Stimulated activated CD4-positive, alpha-beta T cell treated with anti-CD3 and anti-CD28 coated beads, TNF-alpha, amount 100 ng/mL, for 24 hours (primary cell): ENCODE measurements at places on chromosomes 12 and 14.
A peak's percentile ranks its signal among the peaks of the same experiment; 100 is the strongest.

DNA sequence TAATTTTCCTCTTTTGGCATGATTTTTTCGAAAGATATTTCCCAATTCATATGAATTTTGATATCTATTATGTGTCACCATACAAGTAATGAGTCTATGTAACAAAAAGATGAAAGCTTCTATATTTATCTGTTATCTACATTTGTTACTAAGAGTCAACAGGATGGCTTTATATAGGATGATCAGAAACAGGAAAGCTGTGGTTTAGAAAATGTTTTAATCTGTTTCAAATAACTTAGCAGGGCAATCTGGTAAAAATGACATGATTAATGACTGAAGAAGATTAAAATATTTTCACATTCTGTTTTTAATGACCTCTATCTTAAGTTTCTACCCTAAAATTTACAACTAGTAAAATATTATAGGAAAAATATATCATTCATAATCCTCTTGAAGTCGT, 105.8 kb downstream of the MSRB3 start:
- no peak for DNase-seq

DNA sequence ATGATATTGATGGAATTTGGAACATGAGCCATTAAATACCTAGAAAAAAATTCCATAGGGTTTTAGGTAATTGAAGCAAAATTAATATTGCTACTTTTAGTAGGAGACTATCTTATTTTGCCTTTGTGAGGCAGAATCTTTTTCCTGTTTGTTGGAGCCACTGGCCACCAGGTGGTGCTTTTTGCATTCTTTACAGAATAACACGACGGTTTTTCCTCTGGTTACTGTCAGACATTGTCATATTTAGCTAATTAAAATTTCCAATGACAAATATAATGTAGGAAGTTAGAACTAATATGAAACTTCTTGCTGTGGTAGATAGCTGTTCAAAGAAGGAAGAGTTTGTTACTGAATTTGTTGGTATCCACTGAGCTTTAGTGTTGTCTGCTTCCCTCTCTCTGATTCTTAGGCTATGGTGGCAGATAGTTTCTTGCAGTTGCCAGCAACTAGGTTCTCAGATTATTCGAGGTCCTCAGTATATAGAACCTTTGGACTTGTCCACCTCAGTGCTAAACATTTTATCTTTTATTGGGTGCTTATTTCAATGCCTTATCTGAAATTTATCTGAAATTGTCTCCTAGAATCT, 25.7 kb downstream of the RAB21 start:
- peak; percentile 19 for DNase-seq

DNA sequence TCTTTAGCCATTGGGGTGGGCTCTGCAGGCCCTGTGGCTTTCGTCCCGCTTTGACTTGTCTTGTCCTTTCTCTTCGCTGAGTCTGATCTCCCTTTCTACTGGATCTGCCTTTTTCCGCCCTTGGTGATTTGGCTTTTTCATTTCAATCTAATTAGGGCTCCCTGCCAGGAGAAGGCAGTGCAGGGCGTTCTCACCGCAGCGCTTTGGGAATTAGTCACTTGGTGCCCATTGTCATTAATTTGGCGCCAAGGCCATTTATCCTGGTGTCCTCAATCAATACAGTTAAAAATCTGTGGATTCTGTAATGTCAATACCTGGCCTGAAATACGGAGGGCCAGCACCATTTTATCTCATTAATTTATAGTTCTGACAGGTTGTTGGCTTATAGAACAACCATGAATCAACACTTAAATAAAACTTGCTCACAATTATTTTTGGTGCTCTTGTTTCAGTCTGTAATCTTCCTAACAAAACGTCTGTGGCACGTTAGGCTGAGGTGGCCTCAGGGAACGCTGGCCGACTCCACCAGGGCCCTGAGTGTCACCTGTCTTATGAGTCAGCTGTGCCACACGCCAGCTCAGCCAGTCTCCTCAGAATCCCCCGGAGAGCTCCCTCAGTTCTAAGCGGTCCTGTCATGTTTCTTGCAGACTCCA, 115.7 kb downstream of the BEGAIN start:
- DNase-seq, result no peak

DNA sequence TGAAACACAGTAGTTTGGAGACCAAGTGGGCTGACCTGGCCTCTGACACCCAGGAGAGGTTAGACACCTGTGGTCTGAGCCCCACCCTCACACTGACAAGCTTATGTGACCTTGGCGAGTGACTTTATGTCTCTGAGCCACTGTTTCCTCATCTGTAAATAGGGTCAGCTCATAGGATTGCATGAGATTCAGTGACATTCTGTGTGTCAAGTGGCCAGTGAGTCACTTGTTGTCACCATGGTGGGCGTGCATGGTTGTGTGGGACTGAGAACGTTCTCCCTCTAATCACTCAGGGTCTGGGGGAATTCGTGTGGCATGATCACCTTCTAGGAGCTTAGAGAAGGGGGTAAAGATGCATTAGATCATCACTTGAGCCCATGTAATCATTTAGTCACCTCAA, 146.4 kb downstream of the PHETA1 start:
- DNase-seq, result no peak

DNA sequence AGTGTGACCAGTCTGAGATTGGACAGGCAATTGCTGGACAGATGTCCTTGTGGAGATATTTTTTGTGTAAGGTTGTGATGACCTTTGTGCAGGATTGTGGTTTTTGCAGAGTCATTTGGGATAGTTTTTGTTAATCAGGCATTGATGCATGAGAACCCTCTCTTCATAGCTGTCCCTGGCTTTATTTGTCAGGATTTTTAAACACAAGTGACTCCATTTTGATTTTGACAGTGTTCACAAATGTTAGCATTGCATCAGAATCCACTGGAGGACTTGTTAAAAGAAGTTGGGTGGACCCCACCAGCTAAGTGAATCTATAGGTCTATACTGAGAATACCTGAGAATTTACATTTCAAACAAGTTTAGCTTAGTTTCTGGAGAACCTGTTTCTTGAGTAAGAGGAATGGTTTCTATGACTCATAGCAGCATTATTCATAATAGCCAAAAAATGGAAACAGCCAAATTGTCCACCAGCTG, 11.8 kb downstream of the FNTB start:
- no peak for DNase-seq

- DNase-seq, result no peak
These were observed 283.1 kb downstream of the FLRT2 start for GRCh38 chr14:85813040-85813439.

GRCh38 chr14:68626386-68626785, 166.5 kb downstream of the ZFP36L1 start:
- DNase-seq, result no peak

GRCh38 chr12:2624543-2625288, 170.1 kb upstream of the FKBP4 start:
- DNase-seq, result no peak

DNA sequence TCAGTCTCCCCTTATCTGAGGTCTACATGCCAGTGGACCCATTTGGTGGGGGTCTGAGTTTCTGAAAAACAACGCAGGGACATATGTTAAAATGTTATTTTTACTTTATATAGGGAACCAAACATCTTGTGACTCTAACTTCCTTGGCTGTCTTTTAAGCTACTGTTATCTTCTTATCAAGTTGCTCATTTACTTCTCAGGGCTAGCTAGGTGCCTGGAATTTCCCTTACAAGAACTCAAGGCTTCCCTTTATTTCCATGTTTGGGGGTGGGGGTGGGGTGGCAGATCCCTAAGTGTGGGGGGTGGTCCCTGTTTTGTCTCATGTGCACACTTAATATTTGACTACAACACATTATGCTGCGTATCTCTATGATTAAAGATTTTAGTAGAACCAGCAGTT, 31.6 kb downstream of the PPP1R36 start:
- DNase-seq, result no peak

DNA sequence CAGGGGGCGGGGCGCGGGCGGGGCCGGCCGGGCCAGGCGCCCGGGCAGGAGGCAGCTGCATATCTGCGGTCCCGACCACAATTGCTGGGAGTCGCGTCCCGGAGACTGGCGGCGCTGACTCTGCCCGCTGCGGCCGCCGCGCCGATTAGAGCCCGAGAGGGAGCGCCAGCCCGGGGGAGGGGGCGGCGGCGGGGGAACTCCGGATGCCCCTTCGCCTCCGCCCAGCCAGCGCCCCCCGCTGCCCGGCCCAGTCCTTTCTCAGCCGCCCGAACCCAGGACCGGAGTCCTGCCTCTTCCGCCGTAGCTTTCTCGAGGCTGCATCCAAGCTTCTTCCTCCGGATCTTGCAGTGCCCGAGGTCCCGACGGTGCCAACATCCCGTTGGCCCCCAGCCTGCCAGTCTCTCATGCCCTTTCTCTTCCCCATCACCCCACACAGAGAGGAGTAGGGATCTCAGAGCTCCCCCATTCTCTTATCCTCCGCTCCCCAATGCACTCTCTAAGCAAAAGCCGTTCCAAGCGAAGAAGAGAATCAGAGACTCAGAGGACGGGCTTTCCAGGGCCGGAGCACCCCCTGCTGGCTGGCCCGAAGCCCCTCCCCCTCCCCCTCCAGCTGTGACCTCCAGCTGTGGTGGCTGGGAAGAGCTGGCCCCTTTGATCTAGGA, 8.8 kb upstream of the SP7 start:
- no peak for DNase-seq

DNA sequence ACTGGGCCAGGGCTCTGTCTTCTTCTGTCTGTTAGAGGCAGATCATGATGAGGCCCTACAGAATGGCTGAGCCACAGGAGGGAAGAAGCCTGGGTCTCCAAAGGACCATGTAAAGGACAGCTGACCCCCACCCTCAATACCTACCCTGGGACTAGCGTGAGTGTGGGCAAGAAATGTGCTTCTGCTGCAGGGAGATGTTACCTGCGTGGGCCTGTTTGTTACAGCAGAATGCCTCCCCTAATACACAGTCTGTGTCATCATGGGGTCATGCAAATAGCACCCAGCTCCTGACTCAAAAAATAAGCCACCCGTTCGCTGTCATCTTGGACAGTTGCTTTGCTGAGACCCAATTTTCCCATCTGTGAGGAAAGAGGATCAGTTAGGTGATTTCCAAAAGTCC, 90.6 kb downstream of the CALM1 start:
- no peak for DNase-seq
